ENCODE measurements at places on chromosomes 7 and 10.

DNA sequence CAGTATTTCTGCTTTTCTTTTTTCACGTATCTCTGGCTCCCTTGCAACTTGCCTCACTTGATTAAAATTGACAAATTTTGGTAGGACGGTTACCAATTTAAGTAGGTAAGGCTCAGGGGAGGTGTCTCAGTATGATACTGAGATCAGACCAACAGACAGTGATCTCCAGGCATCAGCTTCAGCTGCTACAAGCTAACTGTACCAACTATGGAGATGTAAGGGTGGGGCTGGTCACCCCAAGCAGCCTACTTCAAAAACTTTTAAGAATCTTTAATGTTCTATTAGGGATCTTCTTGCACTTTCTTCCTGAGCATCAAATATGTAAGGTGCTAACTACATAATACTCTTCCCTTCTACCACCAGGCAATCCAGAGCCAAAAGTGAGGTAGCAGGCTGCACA lies 26.9 kb downstream of the SLC35B4 start:
- no peak for ATAC-seq

- no peak for ATAC-seq
These were observed 90.7 kb downstream of the LRRC4 start for GRCh38 chr7:127940381-127941160.

- ATAC-seq = no peak
These were observed 95.1 kb upstream of the PALS2 start for GRCh38 chr7:24478137-24478655.

- ATAC-seq = no peak
These were observed 177.1 kb downstream of the CDK14 start for GRCh38 chr7:90773269-90773668.

DNA sequence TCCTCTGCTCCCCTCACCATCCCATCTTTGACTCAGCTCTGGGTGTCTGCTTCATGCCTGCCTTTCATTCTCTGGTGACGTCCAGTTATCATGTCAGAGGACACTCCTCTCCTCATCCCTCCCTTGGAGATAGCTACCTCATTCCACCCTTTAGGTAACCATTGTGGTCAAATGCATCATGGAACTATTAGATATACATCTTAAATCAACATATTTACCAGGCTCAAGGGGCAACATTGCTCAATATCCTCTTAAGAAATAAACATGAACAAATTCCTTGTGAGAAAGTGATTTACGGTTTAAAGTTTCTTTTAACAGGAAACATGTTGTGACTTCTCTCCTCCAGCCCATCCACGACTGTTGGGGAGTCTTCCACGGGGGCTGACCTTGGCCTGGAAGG lies 511.6 kb upstream of the IGFBP3 start:
- no peak for ATAC-seq

GRCh38 chr7:123783820-123784219 lies 35.0 kb upstream of the WASL start:
- ATAC-seq = no peak

DNA sequence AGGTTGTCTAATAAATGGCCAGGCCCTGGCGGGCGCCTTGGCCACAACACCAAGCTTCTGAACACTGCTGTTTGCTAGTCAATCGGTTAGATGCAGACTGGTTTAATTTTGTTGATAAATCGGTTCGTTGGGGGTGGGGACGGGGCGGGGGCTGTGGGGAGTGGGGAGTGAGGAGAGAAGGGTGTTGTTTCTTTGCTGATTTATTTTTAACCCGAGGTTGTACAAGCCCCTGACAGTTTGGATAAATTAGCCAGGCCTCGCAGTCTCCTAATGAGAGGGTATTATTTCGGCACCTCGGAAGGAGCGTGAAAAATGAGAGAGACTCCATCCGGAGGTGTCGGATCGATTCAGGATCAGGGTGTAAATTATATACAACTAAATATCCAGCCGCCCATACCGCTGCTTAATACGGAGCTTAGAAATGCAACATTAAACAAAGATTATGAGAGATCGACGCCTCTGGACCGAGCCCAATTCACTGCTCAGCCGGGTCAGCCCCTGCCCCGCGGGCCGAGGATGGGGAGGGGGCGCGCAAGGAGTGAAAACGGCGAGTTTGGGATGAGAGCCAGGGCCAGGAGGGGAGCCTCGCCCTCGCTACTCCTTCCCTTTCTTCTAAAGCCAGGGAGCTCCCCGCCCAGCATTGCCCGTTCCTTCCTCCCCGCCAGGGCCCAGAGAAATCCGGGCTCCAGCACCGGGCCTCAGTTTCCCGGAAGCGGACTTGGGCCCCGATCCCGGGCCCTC lies 8.0 kb downstream of the UNCX start:
- ATAC-seq = no peak

- no peak for ATAC-seq
These were observed 1.3 kb downstream of the LDB1 start for GRCh38 chr10:102118867-102119266.

GRCh38 chr7:7897509-7897908 lies 71.1 kb upstream of the GLCCI1 start:
- ATAC-seq = no peak

DNA sequence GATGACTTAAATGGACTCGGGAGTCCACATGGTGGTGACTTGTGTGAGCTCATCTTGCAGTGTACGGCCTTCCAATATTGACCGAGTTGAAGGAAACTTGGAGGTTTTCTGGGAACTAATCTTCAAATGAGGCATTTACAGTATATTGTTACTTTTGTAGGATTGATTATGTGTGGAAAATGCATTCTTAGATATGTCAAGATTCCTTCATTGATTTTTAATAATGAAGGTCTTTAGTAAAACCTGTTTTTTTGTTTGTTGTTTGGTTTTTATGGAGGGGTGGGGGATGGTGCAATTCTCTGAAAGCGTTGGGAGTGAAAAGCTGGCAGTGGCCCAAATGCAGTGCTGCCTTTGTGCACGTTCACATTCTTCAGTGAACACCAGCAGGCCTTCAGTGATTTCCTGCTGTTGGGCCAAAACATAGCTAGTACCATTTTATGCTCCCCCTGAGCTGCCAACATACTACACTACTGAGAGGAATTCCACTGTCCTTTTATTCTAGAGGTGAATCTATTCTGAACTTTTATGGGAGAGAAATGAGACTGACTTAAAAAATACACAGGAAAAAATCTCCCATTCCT lies 50.4 kb downstream of the CCNY start:
- no peak for ATAC-seq

GRCh38 chr7:50607524-50608125 lies 42.4 kb upstream of the DDC start:
- ATAC-seq = no peak

DNA sequence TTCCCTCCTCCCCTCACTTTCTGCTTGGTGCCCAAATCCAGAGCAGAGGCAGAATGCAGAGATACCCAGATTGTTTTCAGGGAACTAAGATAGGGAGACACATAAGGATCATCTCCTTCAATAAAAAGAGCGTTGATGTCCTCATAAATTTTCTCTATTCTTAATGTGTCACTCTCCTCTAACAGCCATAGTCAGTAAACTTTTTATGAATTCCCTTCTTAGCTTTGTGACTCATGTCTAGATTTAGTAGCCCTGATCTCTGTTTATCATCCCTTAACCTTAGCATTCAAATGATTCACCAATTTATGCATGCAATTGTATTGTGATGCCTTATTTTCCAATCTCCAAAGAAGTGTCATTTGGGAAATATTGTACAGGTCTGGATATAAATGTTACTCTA lies 995.5 kb upstream of the C7orf33 start:
- ATAC-seq = no peak

- peak; percentile 50 for ATAC-seq
These were observed 439 bp upstream of the EMX2 start for GRCh38 chr10:117541909-117542705.

- no peak for ATAC-seq
These were observed 7.9 kb downstream of the GPRIN2 start for GRCh38 chr10:46548498-46549090.

GRCh38 chr7:116340943-116341907 lies 130.9 kb downstream of the TES start:
- ATAC-seq = no peak

- ATAC-seq = no peak
These were observed 35.3 kb upstream of the HIBADH start for GRCh38 chr7:27697861-27698430.

GRCh38 chr7:15168489-15168888 lies 265.9 kb upstream of the DGKB start:
- no peak for ATAC-seq

GRCh38 chr7:115747174-115747573 lies 283.4 kb downstream of the TFEC start:
- no peak for ATAC-seq

DNA sequence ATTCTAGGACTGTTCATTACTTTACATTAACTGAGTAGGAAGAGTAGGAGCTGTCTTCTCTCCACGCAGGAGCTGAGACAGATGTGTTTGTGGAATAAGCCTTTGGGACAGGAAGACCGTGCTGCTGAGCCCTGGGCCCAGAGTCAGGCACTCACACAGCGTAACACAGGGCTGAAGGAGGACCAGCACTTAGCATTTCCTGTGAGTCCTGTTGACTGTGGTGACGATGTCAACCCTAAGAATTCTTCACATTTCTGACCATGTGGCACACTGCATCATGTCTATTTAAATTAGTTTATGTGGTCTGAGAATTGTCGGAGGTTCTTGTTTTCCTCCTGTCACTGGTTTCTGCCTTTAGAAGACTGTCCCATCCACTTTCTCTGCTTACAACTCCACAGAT lies 117.2 kb downstream of the PIP4K2A start:
- no peak for ATAC-seq

GRCh38 chr7:30894009-30894408 lies 17.6 kb upstream of the AQP1 start:
- no peak for ATAC-seq

GRCh38 chr7:22110227-22110839 lies 164.6 kb upstream of the CDCA7L start:
- peak; percentile 53 for ATAC-seq

DNA sequence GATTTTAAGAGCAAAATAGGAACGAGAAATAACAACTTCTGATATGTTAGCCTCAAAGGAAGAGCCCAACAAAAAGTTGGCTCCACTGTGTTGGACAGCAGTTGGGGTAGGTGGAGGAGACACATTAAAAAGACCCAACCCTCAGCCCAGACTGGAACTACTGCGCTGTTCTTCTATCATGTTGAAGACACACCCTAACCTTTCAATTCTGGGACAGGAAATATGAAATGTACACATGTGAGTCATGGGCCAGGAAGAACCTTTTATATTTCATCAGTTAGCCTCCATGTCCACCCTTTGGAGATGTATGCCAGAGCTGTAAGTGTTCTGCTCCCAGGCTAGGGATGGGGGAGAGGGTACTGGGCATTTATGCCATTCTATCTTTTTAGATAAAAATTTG lies 22.1 kb downstream of the CLDN12 start:
- ATAC-seq = no peak

DNA sequence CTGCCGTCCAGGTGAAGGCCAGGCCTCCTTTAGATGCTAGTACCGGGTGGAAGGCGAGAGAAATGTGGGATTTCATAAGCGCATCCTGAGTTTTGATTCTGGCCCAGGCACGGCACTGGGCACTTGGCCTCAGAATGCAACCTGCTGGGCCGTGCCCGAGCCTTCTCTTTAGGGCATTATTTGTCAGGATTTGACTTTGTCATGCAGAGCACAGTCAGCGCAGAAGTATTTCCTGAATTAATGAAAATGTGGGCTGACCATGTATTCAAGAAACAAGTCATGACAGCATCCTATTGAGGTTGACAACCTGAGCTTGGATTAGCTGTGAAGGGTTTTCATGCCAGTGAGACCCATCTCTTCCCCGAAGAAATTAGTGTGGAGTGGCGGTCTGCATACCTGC lies 34.4 kb downstream of the RCC1L start:
- no peak for ATAC-seq

- no peak for ATAC-seq
These were observed 491.4 kb downstream of the PLXNA4 start for GRCh38 chr7:132084776-132085388.

All from gastroesophageal sphincter (tissue), 4 donors.